Prostate gland (tissue), 2 donors: ENCODE measurements at places on chromosomes 12 and 14. TPM values are rescaled to one million over a fixed set of nuclear protein-coding genes. Genes with fewer than 3 reads are reported as not detected.

DNA sequence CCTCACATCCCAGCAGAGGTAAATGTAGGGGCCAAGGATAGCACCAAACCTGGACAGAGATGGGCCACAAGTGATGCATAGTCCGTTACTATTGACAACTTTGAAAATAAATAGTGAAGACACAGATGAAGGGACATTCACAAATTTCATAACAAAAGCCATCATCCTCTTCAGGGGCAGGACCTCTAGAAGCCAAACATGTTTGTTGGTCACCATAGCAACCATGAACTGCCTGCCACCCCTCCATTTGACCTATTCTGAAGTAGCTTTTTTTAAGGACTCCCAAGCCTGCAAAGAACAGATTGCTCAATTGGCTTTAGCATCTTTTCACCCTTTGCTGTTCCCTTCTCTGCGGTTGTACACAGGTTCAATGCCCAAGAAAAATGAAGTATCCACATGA lies 35.7 kb upstream of the MDM1 start:
- no peak overlapping the region for H3K4me3 ChIP-seq
- no peaks in the 10 kb centered on the region for H3K27me3 ChIP-seq
- no peak overlapping the region for H3K27ac ChIP-seq
- no peak for DNase-seq
- H3K4me1 ChIP-seq = peaks cover 4% of the 10 kb centered on the region
- H3K36me3 ChIP-seq = no peaks in the 10 kb centered on the region

GRCh38 chr12:66962290-66962689 lies 283.4 kb upstream of the GRIP1 start:
- no peaks in the 10 kb centered on the region for H3K36me3 ChIP-seq
- H3K4me1 ChIP-seq = no peaks in the 10 kb centered on the region
- no peaks in the 10 kb centered on the region for H3K27me3 ChIP-seq
- H3K27ac ChIP-seq = no peak overlapping the region
- no peak overlapping the region for H3K4me3 ChIP-seq

DNA sequence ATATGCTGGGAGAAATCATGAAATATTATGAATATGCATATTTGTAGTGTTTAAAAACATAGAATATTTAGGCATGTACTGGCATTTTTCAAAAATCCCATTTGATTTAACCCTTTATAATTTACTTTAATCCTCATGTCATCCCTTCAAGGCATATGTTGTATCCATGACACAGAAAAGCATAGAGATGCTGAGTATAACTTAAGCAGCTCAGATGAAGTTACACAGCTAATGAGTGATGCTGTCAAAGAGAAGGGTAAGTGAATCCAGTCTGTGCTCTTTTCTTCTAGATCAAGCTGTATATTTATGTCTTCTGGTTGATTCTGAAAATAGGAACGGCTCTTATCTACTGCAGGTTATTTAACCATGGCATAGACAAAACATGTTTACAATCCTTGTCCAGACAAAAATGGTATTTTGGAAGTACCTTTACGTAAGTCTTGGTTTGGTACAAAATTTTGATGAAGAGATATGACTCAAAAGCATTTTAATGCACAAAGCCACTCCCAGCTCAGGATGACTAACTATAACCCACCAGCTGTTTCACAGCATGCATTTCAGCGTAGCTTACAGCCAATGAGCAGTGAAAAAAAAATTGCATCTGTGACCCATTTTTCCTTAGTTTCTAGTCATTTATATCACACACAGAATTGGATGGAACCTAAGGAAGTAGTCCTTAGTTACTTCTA lies 201.7 kb downstream of the STXBP6 start:
- no peaks in the 10 kb centered on the region for H3K4me1 ChIP-seq
- no peaks in the 10 kb centered on the region for H3K36me3 ChIP-seq
- DNase-seq = no peak
- H3K27ac ChIP-seq = no peak overlapping the region
- no peaks in the 10 kb centered on the region for H3K27me3 ChIP-seq

DNA sequence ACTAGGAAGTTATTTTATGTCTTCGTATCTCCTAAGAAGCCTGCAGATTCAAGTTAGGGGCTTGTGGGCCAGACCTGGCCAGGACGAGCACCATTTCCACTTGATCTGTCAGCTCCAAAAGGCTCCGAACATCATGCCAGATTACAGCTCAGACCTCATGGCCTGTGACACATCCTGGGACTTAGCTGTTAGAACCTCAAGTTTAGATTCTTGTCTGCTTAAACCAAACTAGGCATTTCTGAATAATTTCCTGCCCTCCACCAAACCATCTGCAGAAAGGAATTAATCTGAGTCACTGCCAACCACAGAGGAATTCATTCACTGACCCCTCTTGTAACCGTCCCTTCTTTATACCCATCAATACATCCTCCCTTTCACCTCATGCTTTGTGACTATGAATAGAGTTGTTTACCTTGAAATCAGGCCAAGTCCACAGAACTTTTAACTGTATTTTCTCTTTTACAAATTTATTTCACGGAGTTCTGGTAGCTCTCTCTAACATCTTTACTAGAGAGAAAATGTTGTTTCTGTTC lies 120.3 kb downstream of the FBXL14 start:
- no peaks in the 10 kb centered on the region for H3K27me3 ChIP-seq
- no peaks in the 10 kb centered on the region for H3K36me3 ChIP-seq
- DNase-seq = no peak
- H3K4me1 ChIP-seq = no peaks in the 10 kb centered on the region

DNA sequence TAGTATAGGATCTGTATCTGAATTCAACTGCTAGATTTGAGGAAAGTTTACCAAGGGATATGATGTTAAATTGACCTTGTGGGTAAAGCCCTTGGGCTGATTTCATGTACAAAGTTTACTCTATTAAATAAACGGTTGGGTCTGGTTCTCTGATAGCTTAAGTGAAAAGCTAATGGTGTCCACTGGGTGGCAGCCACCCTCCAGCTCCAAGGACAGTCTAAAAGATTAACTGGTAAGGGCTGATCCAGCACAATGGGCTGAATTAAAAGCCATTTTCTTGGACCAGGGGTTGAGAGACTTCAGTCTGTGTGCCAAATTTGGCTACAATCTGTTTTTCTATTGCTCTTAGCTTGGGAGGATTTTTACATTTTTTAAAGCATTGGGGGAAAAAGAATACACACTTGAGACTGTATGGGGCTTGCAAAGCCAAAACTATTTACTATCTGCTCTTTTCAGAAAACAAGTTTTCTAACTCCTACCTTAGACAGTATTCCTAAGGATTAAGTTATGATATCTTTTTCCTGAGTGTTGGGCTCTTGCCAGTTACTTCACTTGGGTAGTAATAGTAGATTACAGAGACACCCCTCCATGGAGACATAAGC lies 116.5 kb downstream of the GPHN start:
- DNase-seq = peak; percentile 15
- H3K4me3 ChIP-seq = no peak overlapping the region
- no peaks in the 10 kb centered on the region for H3K4me1 ChIP-seq
- H3K36me3 ChIP-seq = no peaks in the 10 kb centered on the region
- H3K27ac ChIP-seq = no peak overlapping the region
- H3K27me3 ChIP-seq = no peaks in the 10 kb centered on the region

GRCh38 chr12:52666471-52666870 lies 13.7 kb downstream of the KRT1 start:
- no peaks in the 10 kb centered on the region for H3K36me3 ChIP-seq
- H3K4me1 ChIP-seq = no peaks in the 10 kb centered on the region
- H3K4me3 ChIP-seq = no peak overlapping the region

- H3K27me3 ChIP-seq = no peaks in the 10 kb centered on the region
- no peak for DNase-seq
- H3K27ac ChIP-seq = no peak overlapping the region
- H3K4me3 ChIP-seq = no peak overlapping the region
- no peaks in the 10 kb centered on the region for H3K36me3 ChIP-seq
- no peaks in the 10 kb centered on the region for H3K4me1 ChIP-seq
Observed at GRCh38 chr12:49496417-49497360, 42.1 kb upstream of the KCNH3 start.

GRCh38 chr14:45201905-45202304 lies 51.1 kb downstream of the MIS18BP1 start:
- no peaks in the 10 kb centered on the region for H3K36me3 ChIP-seq
- H3K27me3 ChIP-seq = no peaks in the 10 kb centered on the region
- no peak for DNase-seq
- H3K27ac ChIP-seq = no peak overlapping the region

DNA sequence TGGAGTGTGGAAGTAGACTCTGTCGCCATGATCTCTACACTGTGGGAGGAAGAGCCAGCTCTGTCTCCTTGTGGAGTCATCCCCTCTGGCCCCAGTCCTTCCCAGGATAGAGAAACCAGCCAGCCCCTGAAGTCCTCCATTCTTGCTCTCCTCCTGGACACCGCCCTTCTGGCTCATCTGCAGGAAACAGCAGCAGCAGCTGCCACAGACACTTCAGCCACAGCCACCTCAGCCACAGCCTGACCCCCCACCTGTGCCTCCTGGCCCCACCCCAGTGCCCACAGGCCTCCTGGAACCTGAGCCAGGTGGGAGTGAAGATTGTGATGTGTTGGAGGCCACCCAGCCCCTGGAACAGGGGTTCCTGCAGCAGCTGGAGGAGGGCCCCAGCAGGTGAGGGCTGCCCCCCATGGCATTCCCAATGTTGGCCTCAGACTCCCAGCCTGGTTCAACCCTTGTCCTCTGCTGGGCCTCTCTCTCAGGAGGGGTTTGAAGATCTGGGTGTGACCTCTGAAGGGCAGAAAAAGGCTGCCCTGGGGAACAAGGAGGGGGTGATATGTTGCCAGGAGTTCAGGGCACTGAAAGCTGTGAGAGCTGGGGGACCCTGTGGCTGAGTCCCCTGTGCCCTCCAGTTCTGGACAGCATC lies 10.5 kb downstream of the PRPF40B start:
- H3K27me3 ChIP-seq = no peaks in the 10 kb centered on the region
- H3K4me1 ChIP-seq = peaks cover 4% of the 10 kb centered on the region
- H3K4me3 ChIP-seq = no peak overlapping the region
- no peak for DNase-seq

DNA sequence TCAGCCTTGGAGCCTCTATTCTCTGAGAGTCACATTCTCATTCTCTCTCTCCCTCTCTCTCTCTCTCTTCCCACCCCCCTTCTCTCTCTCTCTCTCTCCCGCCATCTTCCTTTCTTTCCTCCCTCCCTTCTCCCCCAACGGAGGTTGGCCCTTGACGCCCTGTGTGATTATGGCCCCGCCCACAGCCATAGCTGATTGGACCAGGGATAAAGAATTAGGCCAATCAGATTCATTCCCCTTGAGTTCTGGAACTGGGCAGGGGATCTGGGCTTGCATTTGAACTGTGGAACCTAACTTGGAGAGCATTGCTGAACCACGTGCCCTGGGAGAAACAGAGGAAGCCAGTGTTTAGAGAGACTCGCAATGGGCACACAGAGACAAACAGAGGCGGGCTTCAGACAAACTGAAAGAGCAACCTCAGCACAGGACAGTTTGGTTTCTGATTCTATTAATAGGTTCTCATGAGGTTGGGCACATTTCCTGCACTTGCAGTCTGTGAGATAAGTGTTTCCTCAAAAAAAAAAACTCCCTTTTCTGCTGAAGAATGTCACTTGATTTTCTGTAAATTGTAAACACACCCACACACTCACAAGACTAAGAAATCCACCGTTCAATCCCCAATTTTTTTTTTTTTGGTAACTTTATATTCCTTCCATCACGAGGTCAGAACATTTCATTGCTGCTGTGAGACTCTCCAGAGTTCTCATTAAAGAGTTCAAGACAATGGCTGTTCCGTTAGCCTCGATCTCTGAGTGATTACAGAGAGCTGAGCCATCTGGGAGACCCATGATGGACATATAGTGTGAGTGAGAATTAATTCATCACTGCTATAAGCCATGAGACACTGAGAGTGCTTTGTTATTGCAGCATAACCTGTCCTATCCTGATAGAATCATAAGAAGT lies 3.5 kb upstream of the P2RX7 start:
- H3K4me3 ChIP-seq = no peak overlapping the region
- no peaks in the 10 kb centered on the region for H3K36me3 ChIP-seq
- peak; percentile 13 for DNase-seq
- no peaks in the 10 kb centered on the region for H3K4me1 ChIP-seq
- H3K27me3 ChIP-seq = no peaks in the 10 kb centered on the region
- peak overlapping the region; percentile 34 for H3K27ac ChIP-seq

GRCh38 chr14:73339206-73339605 lies 101.9 kb downstream of the PAPLN start:
- H3K4me3 ChIP-seq = no peak overlapping the region
- H3K27me3 ChIP-seq = no peaks in the 10 kb centered on the region
- no peaks in the 10 kb centered on the region for H3K36me3 ChIP-seq

- H3K27ac ChIP-seq = no peak overlapping the region
- DNase-seq = no peak
- H3K4me1 ChIP-seq = no peaks in the 10 kb centered on the region
- no peak overlapping the region for H3K4me3 ChIP-seq
Observed at GRCh38 chr14:73829526-73830431, 21.9 kb upstream of the PTGR2 start.

DNA sequence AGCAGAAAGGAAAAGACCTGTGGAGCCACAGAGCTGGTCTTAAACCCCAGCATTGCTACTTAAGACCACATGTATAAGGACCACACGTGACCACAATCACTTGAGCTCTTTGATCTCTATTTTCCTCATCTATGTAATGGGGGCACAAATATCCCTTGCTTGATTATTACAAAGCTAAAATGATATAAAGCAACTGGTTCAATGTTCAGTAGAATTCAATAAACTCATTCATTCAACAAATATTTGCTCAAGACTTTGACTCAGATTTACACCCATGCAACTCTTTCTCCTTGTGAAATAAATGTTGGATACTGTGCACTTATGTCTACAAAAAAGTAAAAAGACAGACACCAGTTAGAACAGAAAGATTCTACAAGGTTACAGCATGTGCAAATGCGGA lies 21.9 kb upstream of the CHPT1 start:
- H3K27me3 ChIP-seq = no peaks in the 10 kb centered on the region
- no peaks in the 10 kb centered on the region for H3K36me3 ChIP-seq
- H3K27ac ChIP-seq = no peak overlapping the region
- no peak for DNase-seq
- H3K4me1 ChIP-seq = no peaks in the 10 kb centered on the region

DNA sequence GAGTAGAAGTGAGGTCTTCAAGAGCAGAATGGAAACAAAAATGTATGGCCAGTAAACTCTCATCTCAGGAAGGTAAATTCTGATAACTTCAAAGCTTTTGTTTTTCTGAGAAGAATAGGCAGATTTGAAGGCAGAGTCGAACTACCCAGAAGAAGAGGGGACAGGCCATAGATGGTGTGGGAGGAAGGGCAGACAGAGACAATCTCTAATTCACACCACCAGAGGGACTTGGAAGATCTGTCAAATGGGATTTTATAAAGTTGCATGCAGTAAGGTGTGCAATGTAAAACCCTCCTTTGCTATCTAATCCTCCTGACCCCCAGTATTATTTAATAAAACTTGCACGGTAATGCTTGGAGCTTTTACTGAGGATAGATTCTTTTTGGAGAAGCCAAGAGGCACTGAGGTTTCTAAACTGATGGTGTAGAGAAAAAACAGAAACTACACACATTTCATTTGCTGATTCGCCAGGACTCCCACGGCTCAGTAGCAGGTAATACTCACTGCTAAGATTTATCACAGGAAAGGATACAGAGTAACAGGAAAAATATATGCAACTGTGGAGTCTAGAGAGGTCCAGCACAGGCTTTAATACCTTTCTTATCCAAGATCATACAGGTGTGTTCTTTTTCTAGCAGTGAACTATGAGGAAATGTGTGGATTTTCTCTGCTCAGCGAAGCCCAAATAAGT lies 18.3 kb downstream of the SLC38A2 start:
- no peak for DNase-seq
- no peaks in the 10 kb centered on the region for H3K4me1 ChIP-seq
- no peaks in the 10 kb centered on the region for H3K27me3 ChIP-seq
- H3K27ac ChIP-seq = no peak overlapping the region

GRCh38 chr12:101852998-101853397 lies 22.2 kb upstream of the GNPTAB start:
- no peak for DNase-seq
- H3K36me3 ChIP-seq = no peaks in the 10 kb centered on the region

ZNF140 gene
- total RNA-seq = 18.2 TPM

OTOGL gene
- total RNA-seq = 0.74 TPM

IQSEC3 gene
- 2.6 TPM for total RNA-seq

KITLG gene
- 21.0 TPM for total RNA-seq

RNF10 gene
- total RNA-seq = 95.3 TPM

FOXM1 gene
- 10.8 TPM for total RNA-seq

LUM gene
- 34.3 TPM for total RNA-seq
